Amniotic stem cell (primary cell): ENCODE measurements at places on chromosomes 1 and 21.

- no peak for DNase-seq
Observed at GRCh38 chr1:109677459-109677858, 9.6 kb downstream of the GSTM2 start.

- DNase-seq, result no peak
Observed at GRCh38 chr1:212457740-212458338, 25.1 kb downstream of the NENF start.

GRCh38 chr1:54976747-54977146 lies 3.7 kb upstream of the TMEM61 start:
- DNase-seq, result no peak

- DNase-seq, result peak; percentile 32
Observed at GRCh38 chr1:180042988-180043622, 88.5 kb downstream of the CEP350 start.

DNA sequence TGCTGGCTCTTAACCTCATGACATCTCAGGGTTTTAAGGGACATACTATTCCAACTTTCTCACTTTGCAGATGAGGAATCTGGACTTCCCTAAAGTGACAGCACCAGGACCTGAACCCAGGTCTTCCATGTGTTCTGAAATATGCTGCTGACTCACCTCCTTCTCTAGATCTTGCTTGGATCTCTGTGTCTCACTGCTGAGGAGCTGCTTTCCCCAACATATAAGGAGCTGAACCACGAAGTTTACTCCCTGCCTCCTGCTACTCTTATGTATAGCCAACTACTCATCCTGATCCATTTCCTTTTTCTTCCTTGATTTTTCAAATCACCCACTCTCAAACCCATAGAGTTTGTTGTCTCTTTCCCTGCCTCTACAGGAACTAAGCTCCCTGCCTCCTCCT lies 38.2 kb downstream of the ALG14 start:
- no peak for DNase-seq

DNA sequence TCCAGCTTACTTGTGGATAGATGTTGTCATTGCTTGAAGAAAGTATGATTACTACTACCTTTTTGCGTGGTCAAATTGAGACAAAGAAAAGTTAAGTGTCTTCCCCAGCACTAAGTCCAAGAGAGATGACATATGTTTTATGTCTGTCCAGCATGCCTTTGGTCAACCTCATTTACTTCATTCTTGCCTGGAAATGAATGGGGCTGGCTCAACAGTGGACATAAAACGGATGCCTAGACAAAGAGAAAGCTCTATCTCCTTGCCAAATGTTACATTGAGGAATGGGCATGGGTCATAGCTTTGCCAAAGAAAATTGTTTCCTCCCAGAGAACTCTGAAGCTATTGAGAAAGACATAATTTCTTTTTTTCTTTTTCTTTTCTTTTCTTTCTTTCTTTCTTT lies 82.4 kb upstream of the PLPPR4 start:
- no peak for DNase-seq

- peak; percentile 63 for DNase-seq
Observed at GRCh38 chr1:147700042-147701006, 30.0 kb upstream of the ACP6 start.

GRCh38 chr1:10941891-10942541 lies 70.4 kb upstream of the TARDBP start:
- DNase-seq, result no peak

DNA sequence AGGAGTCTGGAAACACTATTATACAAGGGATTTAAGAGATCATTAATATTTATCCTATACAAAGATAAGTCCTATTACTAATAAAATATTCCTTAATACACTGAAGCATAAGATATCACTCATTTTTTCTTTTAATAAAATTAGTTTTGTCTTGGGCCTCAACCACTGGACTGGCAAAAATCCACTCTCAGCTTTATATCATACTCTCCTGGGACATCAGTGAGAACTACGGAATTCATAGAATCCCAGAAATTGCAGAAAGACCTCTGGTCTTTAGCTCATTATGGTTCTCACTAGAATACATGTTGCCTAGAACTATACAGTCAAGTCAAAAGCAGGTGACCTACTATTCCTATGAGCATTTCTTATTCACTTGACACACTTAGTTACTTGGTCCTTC lies 285.0 kb downstream of the LRRC40 start:
- DNase-seq, result no peak

GRCh38 chr1:4212796-4213195 lies 312.7 kb upstream of the C1orf174 start:
- no peak for DNase-seq

GRCh38 chr1:171983584-171983983 lies 142.3 kb downstream of the DNM3 start:
- DNase-seq, result peak; percentile 22

DNA sequence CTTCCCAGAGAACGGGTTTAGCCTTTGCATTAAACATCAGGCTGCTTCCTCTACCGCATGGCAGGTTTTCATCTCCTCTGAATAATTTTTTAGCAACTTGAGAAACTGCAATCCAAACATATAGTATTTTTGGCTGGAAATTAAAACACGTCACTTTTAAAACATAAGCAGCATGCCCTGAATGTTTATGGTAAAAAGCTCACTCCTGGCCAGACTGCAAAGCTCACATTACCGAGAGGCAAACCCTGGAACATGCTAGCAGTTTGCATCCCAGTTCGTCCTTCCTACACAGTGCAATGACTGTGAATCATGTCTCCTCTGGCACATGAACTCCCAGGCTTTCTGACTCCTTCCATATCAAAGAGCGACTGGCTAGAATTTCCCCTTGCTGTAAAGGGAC lies 312.3 kb downstream of the RRAGC start:
- no peak for DNase-seq

DNA sequence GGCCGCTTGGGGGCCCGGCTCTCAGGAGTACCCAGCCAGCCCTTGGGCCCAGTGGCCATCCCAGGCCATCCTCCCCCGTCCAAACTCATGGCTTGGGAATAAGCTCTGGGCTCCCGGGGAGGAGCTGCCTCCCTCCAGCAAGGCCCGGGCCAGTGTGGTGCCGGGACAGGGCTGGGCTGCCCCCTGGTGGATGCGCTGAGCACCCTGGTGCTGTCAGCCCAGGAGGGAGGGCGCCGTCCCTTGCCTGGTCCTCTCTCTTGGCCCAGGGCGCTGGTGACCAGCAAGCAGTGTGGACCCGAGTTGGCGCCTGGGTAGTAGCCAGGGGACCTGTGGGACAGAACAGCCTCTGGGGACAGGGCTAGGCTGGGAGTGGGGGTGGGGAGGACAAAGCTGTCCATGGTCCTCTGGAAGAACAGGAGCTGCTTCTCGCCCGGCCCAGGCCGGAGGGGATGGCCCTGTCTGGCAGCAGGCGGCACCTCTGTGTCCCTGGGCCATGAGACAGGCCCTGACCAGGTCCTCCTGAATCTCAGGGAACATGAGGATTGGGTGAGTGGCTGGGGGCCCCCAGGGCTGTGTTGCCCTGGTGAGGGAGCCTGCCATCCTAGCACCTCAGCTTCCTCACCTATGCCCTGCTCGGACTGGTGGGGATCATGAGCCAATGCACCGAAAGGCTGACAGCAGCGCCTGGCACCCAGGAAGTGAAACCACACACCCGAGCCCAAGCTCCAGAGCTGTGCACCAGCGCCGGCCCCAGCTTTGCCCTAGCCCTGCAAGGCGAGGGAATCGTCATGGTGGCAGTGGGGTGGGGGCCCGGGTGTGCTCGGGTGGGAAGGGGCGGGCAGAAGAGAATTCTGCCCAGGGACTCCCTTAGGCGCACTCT lies 9.4 kb downstream of the MORN1 start:
- DNase-seq, result peak; percentile 18
